Heart left ventricle (tissue), 16 donors: ENCODE measurements at places on chromosomes 12 and 14.

DNA sequence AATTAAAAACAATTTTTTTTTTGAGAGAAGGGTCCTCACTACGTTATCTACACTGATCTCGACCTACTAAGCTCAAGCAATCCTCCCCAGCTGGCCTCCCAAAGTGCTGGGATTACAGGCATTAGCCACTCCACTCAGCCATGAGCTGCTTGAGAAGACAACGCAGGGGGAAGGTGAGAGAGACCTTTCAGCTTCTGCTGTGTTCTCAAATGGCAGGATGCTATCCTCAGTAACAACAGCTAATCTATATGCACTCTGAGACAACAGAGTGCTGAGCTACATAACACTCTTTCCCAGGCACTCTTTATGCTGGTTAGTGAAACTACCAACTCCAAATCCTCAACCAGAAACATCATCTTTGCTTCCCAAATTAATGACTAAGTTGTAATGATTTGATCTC, 526.1 kb downstream of the CCER1 start:
- DNase-seq, result no peak

- DNase-seq, result no peak
Observed at GRCh38 chr14:101726954-101727302, 34.6 kb upstream of the PPP2R5C start.

GRCh38 chr12:4829793-4830162, 79.9 kb upstream of the KCNA1 start:
- no peak for DNase-seq

- DNase-seq, result no peak
Observed at GRCh38 chr14:61528591-61529021, 166.7 kb upstream of the HIF1A start.

DNA sequence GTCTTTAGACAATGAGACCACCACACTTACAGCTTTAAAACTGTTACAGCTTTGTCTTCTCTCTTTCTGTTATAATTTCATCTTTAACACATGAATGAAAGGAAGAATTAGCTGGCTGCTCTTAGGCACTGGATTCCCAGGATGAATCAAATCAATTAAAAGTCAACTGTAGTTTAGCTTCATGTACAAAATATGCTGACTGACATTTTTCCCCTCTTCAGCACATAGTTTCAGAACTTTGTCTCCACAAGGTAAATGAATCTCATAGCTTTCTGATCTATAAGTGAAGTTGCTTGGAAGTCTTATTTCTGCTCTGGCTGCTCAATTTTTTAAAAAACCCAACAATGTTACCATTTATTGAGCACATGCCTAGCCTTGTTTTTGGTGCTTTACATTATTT, 293.8 kb downstream of the GRIN2B start:
- no peak for DNase-seq

GRCh38 chr14:32534145-32534544, 205.0 kb downstream of the AKAP6 start:
- DNase-seq, result no peak

- DNase-seq, result no peak
Observed at GRCh38 chr12:106018286-106018685, 120.5 kb downstream of the NUAK1 start.

DNA sequence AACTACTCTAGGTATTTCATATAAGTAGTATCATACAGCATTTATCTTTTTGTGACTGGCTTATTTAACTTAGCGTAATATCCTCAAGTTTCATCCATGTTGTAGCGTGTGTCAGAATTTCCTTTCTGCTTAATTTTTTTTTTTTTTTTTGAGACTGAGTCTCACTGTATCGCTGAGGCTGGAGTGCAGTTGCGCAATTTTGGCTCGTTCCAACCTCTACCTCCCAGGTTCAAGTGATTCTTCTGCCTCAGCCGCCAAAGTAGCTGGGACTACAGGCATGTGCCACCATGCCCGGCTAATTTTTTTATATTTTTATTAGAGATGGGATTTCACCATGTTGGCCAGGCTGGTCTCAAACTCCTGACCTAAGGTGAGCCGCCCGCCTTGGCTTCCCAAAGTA, 28.9 kb downstream of the PNMA1 start:
- DNase-seq, result no peak

- DNase-seq, result no peak
Observed at GRCh38 chr14:80930836-80931389, 10.6 kb downstream of the CEP128 start.

GRCh38 chr14:24172871-24173281, 996 bp downstream of the REC8 start:
- DNase-seq, result no peak

GRCh38 chr12:94686834-94687628, 36.7 kb upstream of the TMCC3 start:
- no peak for DNase-seq

DNA sequence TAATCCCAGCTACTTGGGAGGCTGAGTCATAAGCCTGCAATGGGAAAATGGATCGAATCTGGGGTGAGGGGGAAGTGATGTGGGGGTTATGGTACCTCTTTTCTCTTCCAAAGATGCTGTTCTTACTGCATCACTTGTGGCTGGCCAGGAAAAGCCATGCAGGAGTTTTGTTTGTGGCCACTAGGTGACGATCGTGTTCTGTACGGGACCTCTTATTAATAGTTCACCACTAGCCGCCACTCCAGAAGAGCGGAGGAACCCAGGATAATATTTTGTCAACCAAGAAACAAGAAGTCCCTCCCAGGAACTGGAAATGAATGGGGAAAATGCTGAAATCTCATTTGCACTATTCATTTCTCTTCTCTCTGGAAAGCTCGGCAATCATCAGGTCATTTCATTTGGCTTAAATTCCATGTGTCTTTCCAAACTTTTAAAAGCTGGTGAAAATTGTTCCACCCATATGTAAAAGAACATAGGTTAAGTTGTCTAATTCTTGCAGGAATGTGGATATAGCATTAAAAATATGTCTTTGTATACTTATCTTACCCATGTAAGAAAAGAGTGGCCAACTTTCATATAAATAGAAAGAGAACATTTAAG, 8.9 kb downstream of the GPR65 start:
- DNase-seq, result peak; percentile 69
